T-helper 22 cell (primary cell): ENCODE measurements at places on chromosomes 7 and 10.

DNA sequence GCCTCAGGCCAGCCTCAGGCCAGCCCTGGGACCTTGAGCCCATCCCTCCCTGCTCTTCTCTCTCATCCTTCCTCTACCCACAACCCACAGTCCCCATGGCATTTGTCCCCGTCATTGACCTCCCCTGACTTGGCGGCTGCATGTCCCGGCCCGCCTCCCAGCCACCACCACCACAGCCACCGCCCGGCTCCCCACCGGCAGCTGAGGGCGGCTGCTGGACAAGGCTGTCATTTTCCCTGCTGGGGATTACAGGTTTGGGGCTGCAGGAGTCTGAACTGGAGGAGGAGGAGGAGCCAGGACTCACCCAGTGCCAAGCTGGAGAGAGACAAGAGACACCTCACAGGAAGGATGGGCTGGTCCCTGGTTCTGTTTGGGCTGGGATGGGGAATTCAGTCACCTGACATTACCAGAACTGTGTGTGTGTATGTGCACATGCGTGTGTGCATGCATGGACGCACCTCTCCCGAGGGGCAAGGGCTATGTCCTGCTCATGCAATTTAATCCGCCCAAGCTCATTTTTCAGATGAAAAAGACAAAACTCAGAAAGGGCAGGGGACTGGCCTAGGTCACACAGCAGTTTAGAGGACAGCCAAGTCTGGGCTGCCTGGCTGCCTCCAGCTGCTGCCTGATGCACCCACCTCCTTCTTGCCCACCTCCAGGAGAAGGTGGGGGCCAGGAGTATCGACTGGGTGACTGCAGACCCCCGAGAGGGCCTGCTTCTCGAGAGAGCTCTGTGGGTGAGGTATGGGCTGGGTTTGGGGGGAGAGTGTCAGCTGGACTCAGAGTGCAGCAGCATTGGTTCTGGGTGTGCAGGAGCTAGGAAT lies 113.1 kb downstream of the ZMIZ1 start:
- no peak for DNase-seq

DNA sequence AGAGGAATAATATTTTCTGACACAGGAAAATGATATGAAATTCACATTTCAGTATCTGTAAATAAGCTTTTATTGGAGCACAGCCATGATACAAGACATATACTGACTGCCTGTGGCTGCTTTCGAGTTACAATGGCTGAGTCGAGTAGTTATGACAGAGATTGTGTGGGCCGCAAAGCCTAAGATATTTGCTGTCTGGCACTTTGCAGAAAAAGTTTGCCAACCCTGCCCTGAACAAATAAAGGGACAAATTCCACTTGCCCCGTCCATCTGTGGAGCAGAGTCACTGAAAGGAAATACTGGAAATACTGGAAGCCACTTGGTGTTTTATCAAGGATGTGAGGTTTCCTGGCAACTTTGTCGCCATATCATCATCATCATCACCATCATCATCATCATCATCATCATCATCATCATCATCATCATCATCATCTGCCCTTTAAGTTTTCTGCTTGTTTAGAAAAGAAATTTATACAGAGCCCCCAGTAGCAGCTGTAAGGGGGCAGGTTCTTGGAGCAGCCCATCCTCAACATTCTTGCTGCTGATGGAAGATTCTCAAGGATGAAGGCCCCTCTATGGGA lies 85.8 kb downstream of the TCF7L2 start:
- DNase-seq, result no peak

- DNase-seq, result no peak
Observed at GRCh38 chr10:12041766-12042408, 722 bp downstream of the UPF2 start.

GRCh38 chr10:118948786-118949185 lies 80.7 kb upstream of the NANOS1 start:
- DNase-seq, result no peak

DNA sequence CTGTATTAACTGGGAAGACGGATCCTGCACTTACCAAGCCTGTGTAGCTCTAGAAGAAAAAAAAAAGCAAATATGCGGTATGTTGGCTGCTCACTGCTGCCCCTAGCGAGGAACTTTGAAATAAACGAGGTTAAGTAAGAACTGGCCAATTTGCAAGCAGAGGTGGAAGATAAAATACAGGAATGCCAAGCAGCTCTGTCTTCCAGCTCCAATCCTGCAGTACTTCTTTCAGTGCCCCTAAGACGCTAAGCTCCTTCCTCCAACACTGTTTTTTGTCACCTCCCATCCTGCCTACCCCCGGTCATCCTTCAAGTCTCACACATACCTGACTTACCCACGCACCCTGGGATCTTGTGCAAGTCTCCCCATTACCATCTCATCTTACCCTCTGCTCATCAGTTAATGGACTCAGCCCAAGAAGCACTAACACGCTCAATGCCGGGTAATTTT lies 809 bp downstream of the C10orf143 start:
- peak; percentile 47 for DNase-seq

DNA sequence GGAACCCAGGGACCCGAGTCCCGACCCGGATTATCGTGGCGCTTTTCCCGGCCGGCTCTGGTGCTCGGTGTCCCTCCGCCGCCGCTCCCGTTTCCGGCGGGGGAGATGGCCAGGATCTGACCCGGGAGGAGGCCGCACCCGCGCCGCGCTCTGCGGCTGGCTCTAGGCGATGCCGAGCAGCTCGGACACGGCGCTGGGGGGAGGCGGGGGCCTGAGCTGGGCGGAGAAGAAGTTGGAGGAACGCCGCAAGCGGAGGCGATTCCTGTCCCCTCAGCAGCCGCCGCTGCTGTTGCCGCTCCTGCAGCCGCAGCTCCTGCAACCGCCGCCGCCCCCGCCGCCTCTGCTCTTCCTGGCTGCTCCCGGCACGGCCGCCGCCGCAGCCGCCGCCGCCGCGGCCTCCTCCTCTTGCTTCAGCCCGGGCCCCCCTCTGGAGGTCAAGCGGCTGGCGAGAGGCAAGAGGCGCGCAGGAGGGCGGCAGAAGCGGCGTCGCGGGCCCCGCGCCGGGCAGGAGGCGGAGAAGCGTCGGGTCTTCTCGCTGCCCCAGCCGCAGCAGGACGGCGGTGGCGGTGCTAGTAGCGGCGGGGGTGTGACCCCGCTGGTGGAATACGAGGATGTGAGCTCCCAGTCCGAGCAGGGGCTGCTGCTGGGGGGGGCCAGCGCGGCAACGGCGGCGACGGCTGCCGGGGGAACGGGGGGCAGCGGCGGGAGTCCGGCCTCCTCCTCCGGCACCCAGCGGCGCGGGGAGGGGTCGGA lies 593 bp downstream of the CDK13 start:
- peak; percentile 9 for DNase-seq

- no peak for DNase-seq
Observed at GRCh38 chr7:34143402-34143801, 238.1 kb downstream of the BMPER start.

- no peak for DNase-seq
Observed at GRCh38 chr7:158165711-158166110, 421.9 kb downstream of the PTPRN2 start.

DNA sequence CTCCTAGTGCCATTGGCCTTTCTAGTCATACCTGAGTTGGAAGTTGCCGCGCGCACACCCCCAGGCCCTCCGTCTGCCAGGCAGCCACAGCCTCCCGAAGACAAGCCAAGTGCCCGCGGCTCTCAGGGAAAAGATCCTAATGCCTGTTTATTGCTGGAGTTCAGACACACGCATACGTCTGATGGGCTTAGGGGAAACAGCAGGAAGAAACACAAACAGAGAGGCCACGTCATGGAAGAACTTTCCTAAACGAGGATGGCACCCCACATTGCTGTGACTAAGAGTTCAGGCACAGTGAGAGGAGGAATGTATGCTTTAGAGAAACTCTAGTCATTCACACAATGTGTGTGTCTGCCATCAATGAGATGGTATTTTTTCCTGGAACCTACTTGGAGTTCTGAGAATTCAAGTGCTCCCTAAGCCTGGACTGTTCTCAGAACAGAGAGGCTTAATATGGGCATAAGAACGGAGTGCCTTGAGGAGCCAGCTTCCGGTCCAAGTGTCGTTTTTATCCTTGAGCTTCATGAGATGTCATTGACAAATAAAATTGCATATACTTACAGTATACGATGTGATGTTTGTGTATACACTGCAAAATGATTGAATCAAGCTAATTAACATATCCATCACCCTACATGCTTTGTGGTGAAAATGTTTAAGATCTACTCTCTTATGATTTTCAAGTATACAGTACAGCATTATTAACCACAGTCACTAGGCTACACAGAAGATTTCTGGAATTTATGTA lies 11.6 kb upstream of the RBP3 start:
- DNase-seq, result no peak

DNA sequence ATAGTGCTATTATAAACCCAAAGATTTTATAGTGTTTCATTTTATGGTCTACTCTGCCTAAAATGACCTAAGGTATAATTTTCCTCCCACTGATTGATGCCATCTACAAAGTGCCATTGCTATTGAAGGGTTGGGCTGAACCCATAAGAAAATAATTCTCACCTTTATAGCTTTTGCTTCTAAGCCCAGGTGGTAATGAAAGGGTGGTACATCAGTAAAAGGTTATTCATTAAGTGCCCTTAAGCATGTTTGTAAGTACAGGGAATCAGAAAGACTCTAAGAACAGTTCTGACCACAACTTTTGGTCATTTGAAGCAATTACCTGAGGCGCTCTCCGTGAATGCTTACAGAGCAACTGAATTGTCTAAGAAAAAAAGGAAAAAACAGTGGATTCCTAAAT lies 1247.3 kb downstream of the NXPH1 start:
- DNase-seq, result no peak

- DNase-seq, result no peak
Observed at GRCh38 chr7:74178632-74179031, 4.5 kb downstream of the EIF4H start.

GRCh38 chr10:130987401-130987800 lies 324.1 kb downstream of the TCERG1L start:
- DNase-seq, result no peak

GRCh38 chr7:101969997-101970585 lies 152.7 kb downstream of the CUX1 start:
- DNase-seq, result no peak

DNA sequence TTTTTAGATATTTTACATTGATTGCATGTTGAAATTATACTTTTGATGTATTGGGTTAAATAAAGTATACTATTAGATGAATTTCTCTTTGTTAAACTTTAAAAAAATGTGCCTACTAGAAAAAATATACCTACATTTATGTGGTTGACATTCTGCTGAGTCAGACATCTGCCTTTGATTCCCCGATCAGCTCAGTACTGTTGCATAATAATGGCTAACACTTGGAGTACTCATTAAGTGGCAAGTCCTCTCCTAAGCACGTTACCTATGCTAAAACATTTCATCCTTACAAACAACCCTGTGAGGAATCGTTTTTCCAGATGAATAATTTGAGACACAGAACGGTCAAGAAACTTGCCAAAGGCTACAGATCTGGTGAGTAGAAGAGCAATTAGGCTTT lies 14.0 kb upstream of the SEM1 start:
- no peak for DNase-seq

DNA sequence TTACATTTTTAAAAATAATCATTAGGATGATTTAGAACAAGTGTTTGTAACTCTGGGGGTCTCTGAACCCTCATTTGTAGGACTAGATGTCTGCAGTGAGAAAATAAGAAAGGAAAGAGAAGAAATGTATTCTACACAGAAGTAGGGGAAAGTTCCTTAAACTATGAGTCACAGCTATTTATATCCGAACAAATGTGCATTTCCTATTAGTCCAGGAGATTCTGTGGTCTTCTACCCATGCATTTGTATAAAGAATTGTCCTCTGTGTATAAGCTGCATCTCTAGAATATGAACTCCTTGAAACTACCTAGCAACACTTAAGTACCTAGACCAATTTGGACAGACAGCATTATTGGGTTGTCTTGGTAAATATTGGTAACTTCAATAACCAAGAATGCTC lies 15.9 kb upstream of the CD36 start:
- no peak for DNase-seq

DNA sequence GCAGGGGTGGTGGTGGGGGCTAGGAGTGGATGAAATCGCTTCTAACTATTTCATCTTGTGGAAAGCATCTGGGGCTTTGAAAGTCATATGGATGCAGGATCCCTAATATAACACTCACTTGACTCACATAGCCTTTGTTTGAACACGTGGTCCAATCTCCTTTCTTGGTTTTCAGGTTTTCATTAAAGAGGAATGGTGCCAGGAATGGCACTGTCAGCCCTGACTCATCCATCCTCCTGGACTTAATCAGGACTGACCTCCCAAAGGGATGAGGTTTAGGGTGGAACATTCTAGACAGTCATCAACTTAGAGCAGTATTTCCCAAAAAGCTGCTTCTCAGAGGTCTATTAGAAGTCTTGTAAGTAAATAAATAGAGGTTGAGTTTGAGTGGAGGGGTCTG lies 162.0 kb upstream of the PLXNA4 start:
- no peak for DNase-seq

- DNase-seq, result no peak
Observed at GRCh38 chr7:101155303-101155702, 1.0 kb downstream of the AP1S1 start.

- no peak for DNase-seq
Observed at GRCh38 chr10:119694608-119695007, 31.2 kb upstream of the INPP5F start.

DNA sequence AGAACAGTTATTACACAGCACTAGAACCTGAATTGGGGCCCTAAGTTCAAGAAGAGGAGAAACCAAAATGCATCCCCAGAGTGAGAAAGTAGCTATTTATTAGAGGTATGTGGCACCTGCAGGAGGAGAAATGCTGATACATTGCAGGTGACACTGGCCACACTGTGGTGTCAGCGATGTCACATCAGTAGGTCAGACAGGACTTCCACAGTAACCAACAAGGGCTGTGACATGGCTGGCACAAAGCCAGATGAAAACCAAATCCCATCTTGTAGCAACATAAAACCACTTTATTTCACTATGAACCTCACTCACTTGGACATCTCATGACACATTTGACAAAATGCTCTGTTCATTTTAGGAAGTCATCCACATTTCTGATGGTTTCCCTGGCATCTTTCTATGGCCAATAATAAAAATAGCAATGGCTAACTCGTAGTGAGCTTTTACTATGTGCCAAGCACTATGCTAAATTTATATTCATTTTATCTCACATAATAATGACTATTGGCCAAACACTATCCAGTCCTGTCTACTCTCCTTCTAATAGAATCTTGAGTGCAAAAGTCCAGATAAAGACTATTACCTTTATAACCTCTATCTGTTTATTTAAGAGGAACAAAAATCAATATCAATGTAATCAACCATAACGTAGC lies 154.2 kb downstream of the TSPAN12 start:
- DNase-seq, result no peak

- no peak for DNase-seq
Observed at GRCh38 chr7:94109556-94109955, 105.4 kb upstream of the BET1 start.

- peak; percentile 2 for DNase-seq
Observed at GRCh38 chr10:59905731-59906416, 482 bp downstream of the CCDC6 start.

DNA sequence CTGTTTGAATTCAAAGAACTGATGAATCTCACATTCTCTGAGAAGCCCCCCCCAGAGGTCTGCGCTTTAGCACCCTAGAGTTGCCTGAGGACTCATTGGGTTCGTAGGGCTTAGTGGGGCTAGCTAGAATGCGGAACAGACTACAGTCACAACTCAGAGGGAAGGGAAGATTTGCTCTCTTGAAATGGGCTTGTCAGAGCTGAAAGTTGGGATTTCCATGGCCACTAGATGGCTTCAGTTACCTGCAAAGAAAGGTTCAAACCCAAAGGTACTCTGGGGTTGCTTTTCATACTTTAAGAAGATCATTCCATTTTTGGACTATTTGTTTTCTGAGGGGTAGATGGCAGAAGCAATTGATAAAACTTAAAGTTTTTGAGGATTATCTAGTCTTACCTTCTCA lies 205.0 kb downstream of the BBS9 start:
- no peak for DNase-seq
